ENCODE measurements at places on chromosomes 2 and 18. TPM values are rescaled to one million over a fixed set of nuclear protein-coding genes. Genes with fewer than 3 reads are reported as not detected.

- DNase-seq: no peak
Observed at GRCh38 chr2:60602388-60602787, 48.9 kb upstream of the BCL11A start.

DNA sequence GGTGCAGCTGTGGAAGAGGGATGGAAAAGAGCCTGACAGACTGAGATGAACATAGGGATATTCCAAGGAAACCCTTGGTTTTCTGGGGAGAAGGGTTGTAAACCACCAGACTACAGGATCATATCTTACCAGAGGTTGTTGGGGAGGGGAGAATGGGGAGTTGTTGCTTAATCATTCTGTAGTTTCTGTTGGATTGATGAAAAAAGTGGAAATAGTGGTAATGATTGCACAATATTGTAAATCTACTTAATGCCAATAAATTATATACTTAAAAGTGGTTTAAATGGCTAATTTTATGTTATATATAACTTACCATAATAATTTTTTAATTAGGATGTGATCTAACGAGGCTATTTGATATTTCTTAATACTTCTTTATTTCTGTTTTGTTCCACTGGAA, 800.9 kb downstream of the BCL11A start:
- no peak for DNase-seq

The HOXD10 gene
- total RNA-seq: not detected

DNA sequence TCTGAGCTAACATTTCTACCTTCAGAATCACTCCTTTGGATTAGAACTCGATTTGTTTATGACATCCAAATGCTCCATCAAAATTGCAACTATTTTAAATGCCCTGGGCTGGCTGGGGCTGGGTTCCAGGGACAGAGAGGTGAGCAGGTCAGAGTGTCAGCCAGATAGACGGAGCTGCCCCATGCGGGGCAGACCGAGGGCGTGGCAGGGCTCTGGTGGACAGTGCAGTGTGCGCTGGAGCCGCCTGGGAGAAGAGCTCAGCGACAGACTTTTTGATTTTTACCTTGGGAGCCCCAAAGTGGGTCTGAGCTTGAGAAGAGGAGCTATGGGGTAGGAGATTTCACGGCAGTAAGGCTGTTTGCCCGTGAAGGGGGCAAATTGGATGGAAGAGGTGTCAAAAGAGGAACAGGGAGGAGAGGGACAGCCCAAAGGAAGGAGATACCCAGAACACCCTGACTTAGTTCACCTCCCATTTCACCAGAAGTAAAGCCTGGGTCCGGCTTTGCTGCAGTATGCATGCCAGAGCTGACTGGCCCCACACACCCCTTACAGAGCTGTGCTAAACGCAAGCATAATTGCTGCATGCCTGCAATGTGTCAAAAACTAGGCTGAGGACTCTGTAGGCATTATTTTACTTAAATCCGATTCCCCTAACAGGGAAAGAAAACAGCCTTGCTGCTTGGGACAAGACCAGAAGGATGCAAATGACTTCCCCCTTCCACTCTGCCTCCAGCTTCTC, 33.7 kb downstream of the EN1 start:
- DNase-seq: no peak

DNA sequence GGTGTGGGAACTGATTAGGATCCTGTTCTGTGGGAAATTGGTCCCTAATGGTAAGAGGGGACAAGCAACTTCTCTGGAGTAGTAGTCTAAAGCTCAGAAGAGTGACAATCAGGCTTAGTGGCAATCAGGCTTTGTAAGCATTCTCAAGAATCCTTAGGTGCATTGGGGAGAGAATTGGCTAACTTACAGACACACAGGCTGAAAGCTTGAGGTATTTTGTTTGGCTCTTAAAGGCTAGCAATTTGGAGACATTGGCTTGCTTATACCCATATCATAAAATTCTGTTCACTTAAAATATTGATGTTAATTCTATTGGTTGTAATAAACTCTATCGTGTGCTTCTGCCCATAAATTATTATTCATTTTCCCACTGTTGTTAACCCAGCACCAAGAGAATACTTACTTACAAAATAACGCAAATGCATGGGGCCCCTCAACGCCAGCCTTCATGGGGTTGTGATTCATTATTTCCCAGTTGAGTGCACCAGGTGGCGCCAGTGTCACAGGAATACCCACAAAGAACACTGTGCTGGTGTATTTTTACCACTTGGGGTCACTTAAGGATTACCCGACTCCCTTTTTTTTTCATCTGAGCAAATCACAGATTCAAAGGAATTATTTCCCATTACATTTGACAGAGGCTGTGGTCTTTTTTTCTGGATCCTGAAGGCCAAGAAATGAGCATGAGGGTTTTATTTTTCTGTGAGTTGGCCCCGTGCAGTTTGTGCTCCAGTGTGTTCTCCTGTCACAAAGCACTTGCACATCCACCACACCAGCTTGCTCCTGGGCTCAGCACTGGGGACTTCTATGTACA, 45.5 kb downstream of the DDX1 start:
- DNase-seq: peak; percentile 24

DNA sequence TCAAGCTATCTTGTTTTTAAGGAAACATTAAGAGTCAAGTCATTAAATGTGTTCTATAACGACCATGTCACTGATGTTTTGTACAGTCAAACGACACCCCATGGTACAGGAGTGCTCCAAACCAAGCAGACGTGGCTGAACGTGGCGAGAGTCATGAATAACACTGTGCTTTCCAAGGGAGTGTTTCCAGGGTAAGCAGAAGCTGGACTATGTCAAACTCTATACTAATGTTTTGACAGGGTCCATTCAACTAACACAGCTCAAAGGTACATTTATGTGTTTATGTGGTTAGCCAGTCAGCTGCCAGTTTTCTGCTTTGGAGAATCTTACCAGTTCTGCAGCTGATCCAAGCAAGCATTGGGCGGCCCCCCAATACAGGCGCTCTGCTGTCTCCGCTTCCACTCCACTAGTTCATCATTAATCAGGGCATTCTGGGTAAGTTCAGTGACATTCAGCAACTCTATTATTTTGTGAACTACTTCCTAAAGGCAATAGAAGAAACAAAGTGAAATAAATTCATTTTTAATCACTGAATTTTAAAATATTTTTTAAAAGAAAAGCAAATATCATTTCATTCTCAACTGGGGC, 16.4 kb downstream of the STAT1 start:
- DNase-seq: no peak

GRCh38 chr2:223797037-223797436, 40.3 kb downstream of the AP1S3 start:
- no peak for DNase-seq

DNA sequence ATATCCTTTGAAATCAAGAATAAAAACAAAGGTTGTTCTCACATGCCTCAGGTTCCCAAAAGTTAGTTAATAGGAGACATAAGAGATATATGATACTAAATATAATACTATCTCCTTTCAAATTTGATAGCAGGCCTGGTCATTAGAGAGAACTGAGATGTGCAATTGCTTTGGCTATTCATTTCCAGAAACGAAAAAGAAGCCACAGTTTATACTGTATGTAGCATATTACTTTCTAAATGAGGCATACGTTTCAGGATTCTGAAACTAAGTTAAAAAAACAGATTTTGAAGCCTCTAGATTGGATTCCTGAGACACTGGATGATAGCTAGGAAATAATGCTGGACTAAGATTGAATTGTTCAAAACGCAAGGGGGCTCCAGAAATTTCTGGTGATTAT, 7.1 kb downstream of the PPP1R1C start:
- DNase-seq: no peak

The CXCR4 gene
- 26.3 TPM for total RNA-seq

- no peak for DNase-seq
Observed at GRCh38 chr2:222939208-222939856, 78.5 kb downstream of the ACSL3 start.

DNA sequence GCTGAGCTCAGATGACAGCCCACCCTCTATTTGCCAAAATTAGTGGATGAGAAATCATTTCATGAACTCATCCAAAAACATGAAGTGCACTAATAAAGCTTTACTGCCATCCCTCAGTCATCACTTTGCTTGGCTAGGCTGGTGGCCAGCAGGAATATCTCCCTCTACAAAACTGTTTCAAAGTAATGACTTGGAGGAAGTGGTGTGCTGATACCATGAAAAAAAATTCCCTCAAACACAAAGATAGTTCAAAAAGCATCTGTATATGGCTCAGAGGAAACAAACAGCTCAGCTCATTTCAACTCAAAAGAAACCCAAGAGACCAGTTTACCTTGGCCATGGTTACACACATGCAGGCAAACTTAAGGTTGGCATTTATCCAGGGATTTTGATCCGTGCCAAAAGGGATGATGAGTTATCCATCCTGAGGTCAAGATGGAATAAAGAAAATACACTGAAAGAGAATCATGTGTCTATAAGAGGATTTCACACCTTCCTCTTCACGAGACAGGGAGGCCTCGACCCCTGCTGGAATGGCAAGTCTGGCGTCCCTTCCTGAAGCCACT, 18.4 kb upstream of the WIPF1 start:
- no peak for DNase-seq

The C2orf66 gene
- total RNA-seq: not detected

GRCh38 chr2:108634576-108635160, 84.6 kb upstream of the RANBP2 start:
- no peak for DNase-seq

DNA sequence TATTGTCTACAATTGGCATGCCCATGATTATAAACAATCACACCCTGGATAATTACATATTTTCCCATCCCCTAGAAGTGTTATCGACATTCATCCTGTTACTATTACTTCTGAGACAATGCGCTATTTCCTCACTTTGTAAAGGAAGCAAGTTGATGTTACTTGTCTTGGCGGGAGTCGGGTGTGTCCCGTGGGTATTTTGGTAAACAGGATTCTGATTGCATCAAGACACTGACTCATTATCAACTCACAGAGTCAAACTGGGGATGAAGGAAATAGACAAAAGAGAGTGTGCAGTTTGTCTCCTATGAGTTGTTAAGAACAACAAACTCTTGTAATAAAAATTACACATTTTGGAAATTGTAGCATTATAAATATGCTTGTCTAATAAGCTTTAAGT, 142.7 kb downstream of the GALR1 start:
- DNase-seq: no peak

The GLI2 gene
- total RNA-seq: 4.9 TPM

- DNase-seq: no peak
Observed at GRCh38 chr2:71759060-71759459, 305.7 kb downstream of the DYSF start.

DNA sequence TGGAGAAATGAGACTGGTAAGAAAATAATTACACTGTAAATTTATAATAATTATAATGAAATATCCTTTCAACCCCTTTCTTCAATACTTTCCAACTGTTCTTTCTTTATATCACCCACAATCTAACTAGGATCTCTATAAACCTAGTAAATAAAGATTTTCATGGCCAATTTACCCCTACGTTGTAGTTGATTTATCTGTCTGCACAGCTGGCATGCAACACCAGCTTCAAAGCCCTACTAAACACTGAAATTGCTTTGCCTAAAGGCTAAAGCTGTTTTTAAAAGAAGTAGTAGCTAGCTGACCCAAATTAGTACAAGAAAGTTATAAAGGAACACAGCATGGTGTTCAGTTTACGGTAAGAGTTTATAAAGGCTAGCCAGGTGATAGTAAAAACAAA, 140.1 kb downstream of the NOL4 start:
- no peak for DNase-seq

DNA sequence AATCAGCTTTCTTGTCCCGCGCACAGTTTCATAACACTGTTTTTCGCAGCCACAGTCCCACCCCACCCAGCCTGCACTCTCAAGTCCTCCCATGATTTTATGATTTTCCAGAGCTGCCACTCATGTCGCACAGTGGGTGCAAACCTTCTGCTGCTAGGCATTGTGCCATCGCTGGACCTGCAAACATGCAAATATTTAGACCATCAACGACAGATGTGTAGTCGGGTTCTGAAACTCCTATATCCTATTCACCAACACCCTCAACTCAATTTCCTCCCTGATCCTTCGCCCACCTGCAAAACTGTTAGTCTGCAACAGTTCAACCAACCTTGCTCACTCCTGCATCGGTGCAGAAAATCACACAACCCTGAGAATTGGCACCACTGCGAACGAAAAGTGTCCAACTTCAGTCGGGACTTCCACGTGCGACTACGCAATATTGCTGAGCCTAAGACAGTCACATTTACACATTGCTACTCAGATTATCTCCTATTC, 871 bp upstream of the ALS2 start:
- no peak for DNase-seq

DNA sequence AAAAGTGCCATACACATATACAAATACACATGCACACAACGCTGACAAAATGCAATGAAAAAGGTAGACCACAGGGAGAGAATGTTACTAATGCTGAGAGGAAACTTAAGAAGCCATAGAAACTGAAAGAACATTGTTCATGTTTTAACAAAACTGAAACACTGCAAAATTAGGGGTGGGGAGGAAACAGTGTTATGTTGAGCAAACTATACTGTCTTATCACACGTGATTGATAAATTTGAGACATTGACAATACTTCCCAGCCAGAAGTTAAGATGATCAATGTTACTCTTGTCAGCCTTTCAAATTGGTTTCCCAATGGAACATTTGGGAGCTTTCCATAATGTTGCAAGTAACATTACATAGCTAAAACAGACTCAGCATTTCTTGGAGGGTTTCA, 165.5 kb downstream of the L3MBTL4 start:
- DNase-seq: no peak

The MYO7B gene
- total RNA-seq: 0.78 TPM

DNA sequence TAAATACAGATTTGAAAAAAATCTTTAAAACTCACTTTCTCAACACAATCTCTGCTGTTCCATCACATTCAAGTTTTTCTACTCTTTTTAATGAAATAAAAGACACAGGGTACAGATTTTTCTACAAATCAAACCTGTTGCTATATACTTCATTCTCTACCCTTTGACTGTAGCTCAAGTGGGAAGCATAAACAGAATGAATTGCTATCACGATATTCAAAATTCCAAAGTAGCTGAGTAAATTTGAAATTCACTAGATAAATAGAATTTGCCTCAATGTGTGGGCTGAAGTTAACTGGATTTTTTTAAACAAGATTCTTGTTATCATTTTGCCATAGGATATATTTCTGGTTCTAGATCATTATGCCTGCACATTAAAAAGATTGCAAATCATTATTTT, 185.9 kb downstream of the ZNF521 start:
- DNase-seq: no peak

The HOXD13 gene
- not detected for total RNA-seq

GRCh38 chr2:126945118-126945517, 46.4 kb downstream of the TEX51 start:
- no peak for DNase-seq
